ENCODE measurements at places on chromosomes 7 and 10.

- DNase-seq, result no peak
Measured at GRCh38 chr10:16646181-16647059, 124.7 kb upstream of the C1QL3 start.

DNA sequence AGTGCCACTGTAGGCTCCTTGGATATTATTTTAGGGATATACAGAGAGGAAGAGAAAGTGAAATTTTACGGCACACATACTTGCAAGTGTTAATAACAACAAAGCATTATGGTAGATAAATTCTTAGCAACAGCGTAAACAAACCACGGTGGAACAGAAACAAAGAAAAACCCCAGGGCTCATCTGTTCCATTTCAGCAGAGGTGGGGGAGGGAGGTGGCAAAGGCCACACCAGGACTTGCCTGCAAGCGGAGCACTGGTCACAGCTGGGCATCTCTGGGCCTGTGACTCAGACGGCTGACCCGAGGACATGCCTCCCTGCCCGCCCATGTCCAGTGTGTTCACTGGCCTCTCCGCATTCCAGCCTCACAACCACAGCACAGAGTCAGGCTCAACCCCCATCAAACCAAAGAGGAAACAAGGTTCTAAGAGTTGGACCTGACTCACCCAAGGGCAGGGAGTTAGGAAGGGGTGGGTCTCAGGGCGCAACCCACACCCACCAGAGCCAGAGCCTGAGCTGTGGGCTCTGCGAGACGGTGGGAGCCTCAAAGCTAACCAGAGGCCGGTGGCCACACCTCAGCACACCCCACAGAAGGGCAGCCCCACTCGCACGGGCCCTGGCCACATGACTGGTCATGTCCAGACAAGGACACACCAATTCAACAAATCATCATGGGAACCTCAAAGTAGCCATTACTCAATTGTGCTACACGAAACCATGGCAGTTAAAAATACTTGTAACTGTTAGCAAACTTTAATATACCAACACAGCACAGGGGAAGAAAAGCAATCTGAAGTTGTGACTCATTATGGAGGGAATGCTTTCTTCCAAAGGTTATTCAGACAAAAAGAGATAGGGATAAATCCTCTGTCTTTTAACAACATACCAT is 10.7 kb downstream of the ESYT2 start:
- DNase-seq, result no peak

GRCh38 chr7:74355091-74355490 is 65.9 kb downstream of the CLIP2 start:
- DNase-seq, result peak; percentile 27

- DNase-seq, result no peak
Measured at GRCh38 chr7:159177284-159177953, 32.8 kb upstream of the VIPR2 start.

DNA sequence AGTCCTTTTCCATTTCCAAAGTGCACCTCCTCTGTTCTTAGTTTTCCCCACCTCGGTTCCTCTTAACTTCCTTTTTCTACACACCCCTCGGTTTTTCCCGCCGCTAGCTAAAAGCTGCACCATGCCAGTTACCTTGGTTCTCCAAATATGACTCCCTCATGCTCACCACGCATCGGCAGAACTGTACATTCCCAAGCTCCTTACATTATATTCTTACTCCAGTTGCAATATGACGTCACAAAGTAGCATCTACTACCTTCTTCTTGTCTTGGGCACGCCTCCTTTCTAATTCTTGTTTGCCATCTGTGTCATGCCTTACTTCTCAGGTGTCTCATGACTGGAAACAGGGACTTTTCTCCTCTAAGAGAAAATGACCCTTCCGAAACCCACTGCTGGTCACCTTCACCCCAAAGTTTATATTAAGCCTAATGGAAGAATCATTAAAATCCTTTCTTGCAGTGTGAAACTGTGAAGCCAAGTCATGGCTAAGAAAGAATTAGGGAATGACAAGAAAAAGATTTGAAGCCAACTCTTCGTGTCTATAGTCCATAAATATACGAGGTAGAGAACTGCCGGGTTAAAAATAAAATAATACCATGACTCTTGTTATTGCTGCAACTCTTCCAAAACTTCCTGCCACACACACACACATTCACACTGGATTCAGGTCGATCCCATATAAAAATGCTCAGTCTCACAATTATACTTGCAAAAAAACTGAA is 1.7 kb downstream of the ESYT2 start:
- no peak for DNase-seq

- DNase-seq, result no peak
Measured at GRCh38 chr10:73032536-73032935, 64.1 kb downstream of the P4HA1 start.

- DNase-seq, result no peak
Measured at GRCh38 chr7:38296059-38296857, 22.8 kb upstream of the TARP start.

DNA sequence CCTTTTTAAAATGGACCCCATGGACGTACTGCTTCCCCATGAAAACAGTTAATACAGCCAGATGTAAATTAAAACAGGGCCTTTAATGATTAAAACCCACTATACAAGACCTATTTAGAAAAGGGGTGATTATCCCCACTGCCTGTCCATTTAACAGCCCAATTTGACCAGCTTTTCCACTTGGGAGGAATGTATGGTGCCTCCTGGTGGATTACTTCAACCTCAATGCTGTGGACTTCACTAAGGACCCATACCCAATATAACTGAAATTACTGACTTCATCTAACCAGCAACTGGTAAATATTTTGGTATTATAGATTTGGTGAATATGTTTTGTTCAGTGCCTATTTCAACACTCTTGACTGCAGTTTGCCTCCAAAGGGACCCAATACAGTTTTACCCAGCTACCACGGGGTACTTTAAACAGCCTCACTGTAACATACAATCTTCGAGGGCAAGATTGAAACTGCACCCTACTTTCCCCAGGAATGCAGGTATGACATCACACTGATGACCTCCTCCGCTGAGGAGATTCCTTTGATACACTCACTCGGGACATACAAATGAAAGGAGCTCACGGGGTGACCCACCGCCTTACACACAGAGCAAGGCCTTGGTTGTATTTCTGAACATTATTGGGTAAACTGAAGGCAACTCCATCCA is 192.8 kb downstream of the DNAJC1 start:
- no peak for DNase-seq

GRCh38 chr10:63132651-63133055 is 475 bp upstream of the NRBF2 start:
- DNase-seq, result no peak

DNA sequence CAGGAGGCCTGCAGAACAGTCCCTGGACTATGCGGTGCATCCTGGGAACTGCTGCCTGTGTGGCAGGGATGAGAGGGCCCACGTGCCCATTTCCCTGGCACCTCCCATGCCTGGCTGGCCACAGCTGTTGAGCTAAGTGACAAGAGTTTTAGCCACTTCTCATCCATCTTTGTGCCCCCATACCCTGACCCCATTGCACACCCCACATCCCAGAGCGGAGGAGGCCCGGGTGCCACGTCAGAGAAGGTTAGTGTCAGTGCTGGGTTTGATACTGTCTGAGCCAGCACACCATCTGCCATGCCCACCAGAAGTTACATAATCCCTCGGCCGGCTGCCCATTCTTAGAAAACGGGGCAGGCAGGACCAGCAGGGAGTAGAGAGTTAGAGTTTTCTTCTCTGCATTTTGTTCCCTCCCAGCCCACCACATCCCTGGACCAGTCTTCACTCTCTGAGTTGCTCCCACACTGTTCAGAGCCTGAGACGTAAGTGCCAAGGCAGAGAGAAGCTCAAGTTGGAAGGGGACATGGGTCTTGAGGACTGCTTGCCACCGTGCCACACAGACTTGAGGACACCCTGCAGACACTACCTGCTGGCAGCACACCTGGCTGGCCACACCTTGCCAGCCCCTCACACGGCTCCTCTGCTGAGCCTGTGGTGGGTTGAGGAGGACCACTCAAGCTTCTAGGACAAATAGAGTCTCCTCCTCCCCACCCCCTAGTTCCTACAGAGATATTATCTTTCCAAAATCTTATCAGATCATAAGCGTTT is 13.1 kb downstream of the UNC5B start:
- DNase-seq, result no peak

Data from DMS79 (cell line).